ENCODE measurements at places on chromosomes 13 and 19.

DNA sequence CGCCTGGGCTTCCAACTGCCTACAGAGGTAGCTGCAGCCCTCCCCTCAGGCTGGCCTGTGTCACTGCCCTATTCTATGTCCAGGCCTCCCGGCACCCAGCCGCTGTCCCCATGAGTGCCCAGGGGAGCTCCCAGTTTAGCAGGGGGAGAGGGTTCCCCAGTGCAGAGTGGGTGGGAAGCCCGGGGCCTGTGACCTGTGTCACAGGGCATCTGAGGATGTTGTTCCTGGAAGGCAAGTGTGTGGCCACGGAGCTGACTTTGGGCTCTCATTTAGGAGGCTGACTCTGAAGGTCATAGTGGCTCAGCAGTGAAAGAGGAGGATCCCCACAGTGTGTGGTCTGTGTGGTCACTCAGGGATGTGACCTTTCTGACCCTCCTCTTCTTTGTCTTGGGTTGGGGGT is 25.1 kb downstream of the PPP1R37 start:
- DNase-seq, result no peak

DNA sequence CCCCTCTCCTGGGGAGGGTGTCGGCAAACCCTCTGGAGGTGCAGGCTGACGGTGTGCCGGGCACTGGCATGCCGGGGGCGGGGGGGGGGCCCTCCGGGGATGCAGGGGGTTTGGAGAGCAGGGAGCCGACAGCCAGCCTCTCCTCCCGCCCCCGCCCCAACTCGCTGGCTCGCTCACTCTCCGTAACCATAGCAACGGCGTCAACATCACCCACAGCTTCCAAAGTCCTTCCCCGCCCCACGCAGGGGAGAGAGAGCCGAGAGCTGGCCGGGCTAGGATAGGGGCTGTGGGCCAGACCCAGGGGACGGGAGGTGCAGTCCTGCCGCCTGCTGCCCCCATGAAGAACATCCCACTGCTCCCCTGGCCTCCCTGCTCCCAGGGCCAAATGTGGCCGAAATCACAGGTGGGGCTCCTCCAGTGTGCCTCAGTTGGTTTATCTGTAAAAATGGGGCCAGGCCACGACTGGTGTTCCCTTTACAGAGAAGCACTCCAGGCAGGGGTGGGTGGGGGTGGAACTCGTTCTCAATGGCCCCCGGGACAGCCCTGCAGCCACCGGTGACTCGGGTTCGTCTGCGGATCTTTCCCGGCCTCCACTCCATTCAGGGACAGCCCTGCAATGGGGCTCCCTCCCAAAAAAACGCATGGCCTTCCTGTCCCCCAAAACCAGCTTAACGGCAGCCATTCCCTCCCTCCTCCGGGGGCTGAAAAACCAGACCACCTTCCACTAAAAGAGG is 3.2 kb downstream of the KLF16 start:
- peak; percentile 80 for DNase-seq

DNA sequence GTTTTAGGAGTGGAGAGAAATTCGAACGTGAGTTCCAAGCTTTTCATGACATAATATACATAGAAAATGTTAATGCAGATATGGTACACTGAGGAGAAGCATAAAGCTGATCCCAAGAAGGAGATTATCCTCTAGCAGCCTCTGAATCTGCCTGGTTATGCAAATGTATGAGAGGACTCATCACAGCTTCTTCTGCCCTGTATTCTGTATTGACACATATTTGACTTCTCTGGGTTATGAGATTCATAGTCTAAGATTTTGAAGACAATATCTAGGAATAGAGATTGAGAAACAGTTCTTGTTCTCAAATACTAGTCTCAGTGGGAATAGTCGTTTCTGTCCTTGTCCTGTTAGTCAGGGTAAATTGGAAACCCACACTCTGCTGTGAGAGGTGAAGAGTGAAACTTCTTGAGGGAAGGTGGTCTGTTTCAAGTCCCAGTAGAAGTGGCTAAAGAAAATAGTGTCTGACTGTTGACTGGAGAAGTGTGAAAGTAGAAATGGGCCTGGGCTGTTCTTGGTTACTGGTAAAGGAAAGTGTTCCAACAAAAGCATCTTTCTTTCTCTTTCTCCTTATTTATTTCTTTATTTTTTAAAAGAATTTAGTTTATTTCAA is 1356.6 kb downstream of the SLITRK5 start:
- no peak for DNase-seq

DNA sequence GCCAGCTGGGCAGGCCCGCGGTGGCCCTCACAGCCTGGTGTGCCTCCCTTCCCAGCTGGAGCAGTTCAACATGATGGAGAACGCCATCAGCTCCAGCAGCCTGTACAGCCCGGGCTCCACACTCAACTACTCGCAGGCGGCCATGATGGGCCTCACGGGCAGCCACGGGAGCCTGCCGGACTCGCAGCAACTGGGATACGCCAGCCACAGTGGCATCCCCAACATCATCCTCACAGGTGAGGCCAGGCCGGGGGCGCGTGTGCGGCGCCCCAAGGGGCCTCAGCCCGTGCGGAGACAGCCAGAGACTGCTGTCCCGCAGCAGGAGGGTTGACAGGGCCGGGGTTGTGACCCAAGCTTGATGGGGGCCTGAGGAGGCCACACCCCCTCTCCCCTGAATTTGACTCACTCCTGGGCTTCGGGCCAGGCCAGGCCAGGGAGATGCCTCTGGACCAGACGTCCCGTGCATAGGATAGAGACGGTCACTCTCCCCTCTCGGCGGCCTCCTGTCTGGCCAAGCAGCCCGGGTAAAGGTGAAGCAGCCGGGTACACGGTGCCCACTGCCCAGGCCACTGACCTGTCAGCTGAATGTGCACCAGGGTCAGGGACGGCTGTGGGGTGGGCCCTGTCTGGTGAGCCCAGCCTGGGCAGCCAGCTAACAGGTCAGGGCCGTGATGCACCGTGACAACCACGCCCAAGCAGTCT is 15.4 kb downstream of the COMP start:
- no peak for DNase-seq

DNA sequence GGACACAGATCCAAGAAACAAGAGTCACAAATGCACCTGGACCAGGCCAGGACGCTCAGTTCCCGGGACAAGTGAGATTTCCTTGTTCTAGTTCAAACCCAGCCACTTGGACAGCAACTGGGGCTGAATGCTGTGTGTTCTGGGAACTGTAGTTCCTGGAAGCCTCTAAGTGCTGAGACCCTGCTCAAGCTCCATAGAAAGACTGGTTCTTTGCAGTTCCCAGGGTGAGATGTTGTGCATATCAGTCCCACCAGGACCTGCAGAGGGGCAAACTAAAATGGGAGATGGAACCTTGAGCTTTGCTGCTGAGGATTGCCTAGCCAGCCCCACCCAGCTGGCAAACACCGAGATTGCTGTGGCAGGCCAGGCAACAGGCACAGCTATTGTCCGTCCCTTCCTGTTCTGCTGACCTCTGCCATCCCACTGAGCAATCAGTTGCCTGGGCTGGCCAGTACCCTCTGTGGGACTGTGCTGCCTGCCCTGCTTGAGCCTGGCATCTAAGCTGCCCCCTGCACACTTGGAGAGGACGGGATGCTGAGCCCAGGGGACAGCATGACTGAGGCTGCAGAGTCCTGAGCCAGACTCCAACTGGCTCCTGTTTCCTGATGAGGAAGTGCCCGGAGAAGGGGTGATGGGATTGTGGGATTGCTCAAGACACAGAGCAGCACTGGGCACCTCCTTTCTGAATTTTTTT is 1.4 kb upstream of the GIPC1 start:
- DNase-seq, result no peak

- no peak for DNase-seq
Measured at GRCh38 chr19:41367848-41368301, 3.9 kb upstream of the B9D2 start.

- no peak for DNase-seq
Measured at GRCh38 chr13:53499576-53500133, 471.0 kb downstream of the OLFM4 start.

DNA sequence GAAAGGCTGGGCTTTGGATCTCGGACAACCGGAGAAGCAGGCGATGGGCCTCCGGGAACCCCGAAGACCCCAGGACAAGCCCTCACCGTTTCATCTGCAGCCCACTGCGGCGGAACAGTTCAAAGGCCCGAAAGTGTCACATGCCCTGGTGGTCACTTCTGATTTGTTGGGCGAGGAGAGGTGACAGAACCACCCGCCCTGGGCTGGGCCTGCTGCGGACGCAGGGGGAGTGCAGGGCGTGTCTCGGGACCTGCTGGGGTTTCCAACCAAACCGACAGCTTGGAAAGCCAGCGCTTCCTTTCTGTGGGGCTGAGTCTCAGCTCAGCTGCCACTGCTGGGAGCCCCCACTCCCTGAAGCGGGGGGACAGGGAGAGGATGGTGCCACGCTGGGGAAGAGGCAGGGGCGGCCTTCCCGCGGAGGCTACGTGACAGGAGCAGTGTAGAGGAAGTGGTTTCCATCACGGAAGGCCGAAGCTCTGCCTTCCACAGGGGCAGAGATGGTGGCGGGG is 22.8 kb upstream of the ZBTB7A start:
- no peak for DNase-seq

DNA sequence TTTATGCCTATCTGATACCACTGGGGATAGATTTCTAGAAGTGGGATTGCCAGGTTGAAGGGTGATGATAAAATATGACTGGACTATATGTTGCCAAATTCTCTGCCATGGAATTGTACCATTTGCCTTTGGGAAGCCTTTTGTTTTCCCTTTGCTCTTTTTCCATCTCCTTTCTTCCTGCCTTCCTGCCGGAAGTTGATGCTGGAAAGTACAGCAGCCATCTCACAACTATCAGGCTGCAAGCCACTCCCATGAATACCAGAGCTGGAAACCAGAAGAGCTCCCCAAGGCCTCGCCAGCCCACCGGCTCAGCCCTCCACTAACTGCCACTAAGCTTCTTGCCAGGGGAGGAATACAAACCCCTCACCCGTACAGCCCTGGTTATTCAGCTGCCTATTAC is 29.7 kb downstream of the ZIC5 start:
- no peak for DNase-seq

DNA sequence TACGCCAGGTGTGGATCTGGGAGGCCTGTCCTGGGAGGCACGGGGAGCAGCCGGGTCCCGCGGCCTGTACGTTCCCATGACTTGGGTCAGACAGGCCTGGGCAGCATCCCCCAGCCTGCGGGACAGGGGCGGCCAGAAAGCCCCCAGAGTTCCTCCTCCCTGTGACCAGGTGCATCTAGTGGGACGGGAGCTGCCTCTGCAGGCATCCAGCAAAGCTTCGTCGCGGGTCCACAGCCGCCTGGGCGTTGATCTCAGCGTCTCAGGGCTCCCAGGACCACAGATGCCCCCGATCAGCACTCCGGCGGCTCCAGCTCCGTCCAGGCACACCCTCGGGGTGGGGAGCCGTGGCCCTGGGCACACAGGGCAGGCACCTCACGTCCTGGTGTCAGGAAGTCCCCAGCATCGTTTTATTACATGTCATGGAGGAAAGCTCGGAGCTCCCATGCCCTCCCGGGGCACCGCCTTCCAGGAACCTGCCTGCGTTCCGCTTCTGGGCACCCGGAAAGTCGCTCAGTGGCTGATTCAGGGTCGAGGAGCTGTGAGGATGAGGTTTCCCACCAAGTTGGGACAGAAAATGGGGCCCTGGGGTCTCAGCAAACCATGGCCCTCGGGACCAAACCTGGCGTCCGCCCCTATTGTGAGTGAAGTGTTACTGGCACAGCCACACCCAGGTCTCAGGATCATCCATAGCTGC is 1.5 kb upstream of the GZMM start:
- no peak for DNase-seq

DNA sequence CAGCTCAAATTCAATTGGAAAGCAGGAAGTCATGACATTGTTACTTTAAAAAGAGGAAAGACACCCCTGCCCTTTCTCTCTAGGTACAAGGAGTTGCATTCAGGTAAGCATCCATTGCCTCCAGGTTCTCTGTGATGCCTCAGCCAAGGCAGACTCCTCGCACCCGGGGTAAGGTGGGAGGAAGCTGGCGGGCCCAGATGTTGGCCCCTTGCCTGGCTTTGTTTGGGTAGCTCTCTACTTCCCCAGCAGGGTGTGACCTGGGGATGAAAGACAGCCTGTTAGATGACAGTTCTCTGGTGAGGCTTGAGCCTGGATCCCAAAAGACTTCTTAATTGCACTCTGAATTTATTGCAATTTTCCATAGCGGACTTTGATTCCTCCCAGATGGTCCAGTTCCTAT is 25.6 kb downstream of the SHISA2 start:
- no peak for DNase-seq

DNA sequence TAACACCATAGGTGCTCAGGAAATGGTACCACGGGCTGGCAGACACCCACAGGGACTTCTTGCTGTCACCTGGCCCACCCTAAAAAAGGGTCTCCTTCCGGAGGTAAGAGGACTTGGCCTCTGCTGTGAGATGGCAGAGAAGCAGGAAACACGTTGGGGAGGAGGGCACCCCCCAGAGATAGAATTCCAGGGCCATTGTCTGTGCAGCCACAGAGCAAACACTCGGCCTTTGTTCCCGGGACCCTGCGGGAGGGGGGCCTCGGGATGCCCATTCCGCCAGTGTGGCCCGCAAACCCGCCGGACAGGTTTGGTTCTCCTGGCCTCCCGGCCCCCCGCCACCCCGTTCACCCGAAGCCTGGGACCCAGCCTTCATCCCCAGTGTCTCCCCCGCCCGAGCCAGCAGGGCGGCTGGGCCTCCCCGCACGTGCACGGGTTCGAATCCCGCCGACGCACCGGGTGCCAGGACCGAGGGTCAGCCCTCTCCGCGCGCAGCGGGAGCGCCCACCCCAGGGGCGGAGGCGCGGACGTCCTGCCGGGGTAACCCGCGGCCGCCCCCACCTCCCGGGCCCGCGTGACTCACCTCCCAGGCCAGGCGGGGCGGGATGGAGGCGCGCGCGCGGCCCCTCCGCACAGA is 714 bp downstream of the PLPP2 start:
- no peak for DNase-seq

DNA sequence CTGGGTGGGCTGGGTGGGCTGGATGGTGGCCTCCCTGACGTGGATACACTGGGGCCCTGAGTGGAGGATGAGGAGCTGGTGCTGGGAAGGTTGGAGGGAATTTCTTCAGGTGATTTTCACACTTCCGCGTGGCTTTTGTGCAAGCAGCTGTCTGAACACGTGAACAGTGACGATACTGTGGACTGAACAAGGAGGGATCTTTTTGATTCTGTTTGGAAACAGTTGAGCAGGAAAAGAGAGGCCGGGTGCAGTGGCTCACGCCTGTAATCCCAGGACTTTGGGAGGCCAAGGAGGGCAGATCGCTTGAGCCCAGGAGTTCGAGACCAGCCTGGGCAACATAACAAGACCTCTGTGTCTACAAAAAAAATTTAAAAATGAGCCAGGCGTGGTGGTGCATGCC is 9.1 kb upstream of the GTF2F1 start:
- no peak for DNase-seq

GRCh38 chr19:2333027-2333806 is 4.7 kb downstream of the SPPL2B start:
- no peak for DNase-seq

- DNase-seq, result no peak
Measured at GRCh38 chr19:11435833-11436313, 438 bp downstream of the PRKCSH start.

Data from ecto neural progenitor cell (in vitro differentiated cells).